Thoracic aorta (tissue), 2 donors: ENCODE measurements at places on chromosomes 11 and 22. TPM values are rescaled to one million over a fixed set of nuclear protein-coding genes. Genes with fewer than 3 reads are reported as not detected.

DNA sequence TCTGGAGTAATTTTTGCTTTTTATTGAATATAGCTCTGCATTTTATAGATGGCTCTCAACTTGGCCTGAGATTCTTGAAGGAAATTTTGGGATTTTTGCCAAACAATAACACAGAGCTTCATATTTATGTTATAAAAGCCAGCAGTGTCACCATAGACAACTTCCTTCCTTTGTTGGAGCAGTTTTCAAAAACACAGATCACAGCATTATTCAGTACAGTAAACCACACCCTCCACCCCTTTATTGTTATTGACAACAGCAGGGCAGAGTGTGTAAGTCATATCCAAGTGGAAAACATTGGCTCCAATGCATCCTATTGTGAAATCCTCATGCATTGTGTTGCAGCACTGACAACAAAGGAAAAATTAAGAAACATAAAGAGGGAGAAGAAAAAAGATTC lies 62.6 kb upstream of the PRSS23 start:
- DNase-seq, result no peak

DNA sequence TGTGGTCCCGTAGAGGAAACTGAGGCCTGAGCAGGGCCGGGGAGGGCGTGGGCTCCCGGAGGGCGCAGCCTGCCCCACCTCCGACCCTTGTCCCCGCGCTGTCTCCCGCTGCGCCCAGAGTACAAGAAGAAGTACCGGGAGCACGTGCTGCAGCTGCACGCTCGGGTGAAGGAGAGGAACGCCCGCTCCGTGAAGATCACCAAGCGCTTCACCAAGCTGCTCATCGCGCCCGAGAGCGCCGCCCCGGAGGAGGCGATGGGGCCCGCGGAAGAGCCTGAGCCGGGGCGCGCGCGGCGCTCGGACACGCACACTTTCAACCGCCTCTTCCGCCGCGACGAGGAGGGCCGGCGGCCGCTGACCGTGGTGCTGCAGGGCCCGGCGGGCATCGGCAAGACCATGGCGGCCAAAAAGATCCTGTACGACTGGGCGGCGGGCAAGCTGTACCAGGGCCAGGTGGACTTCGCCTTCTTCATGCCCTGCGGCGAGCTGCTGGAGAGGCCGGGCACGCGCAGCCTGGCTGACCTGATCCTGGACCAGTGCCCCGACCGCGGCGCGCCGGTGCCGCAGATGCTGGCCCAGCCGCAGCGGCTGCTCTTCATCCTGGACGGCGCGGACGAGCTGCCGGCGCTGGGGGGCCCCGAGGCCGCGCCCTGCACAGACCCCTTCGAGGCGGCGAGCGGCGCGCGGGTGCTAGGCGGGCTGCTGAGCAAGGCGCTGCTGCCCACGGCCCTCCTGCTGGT lies 1.9 kb downstream of the NLRP6 start:
- no peak for DNase-seq

DNA sequence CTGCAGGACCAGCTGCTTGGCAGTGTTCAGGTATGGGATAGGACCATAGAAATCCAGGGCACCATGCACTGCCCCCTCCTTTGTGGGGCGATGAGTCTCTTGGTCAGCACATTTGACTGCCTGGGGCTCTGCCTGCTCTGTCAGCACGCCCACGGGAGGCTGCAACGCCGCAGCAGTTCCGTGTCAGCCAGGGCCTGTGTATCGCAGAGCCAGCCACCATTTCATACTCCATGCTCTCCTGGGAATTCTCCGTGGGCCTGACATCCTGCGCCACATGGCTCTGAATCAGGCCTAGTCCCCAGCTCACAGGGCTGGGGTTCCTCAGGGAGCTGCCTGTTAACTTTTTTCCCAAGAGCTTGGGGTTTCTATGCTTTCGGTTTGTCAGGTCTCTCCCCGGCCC lies 16.9 kb upstream of the RELT start:
- DNase-seq, result peak; percentile 53

DNA sequence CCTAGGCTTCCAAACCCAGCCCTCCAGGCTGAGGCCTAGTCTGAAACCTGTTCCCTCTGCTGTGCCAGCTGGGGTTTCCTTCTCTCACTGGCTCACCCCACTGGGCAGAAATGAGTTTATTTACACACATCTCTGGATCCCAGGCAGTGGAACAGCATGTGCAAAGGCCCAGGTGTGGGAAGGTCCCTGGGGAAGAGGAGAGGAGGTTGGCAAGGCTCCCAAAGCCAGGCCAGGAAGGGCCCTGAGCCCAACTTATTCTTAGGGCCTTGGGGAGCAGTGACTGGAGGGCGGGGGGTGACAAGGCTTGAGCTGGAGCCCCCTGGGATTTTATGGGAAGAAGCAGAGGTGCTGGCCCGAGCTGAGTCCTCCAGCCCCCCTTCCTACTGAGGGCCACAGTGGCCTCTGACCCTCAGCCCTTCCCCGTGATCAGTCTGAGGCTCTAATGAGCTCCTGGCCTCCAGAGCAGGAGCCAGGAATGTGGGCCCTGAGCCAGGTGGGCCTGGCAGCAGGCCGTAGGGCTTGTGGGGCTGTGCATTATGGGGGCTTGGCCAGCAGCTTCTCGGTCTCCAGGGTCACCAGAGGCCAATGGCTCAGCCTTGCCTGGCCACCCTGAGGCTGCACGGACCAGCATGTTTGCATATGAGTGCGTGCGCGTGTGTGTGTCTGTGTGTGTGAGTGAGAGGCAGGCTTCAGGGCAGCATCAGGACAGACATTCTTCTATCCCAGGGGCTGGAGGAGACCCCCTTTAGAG lies 2.9 kb downstream of the MYO7A start:
- DNase-seq, result no peak

- no peak for DNase-seq
Measured at GRCh38 chr11:130295657-130296056, 19.1 kb downstream of the ZBTB44 start.

GRCh38 chr22:22408731-22409696 lies 99.5 kb downstream of the ZNF280B start:
- DNase-seq, result no peak

GRCh38 chr22:45284705-45285262 lies at the start of gene UPK3A:
Gene UPK3A, plus strand, starts transcription at chr22:45284949. Its CDS starts 65 bp downstream, at chr22:45285014.
- no peak for DNase-seq

DNA sequence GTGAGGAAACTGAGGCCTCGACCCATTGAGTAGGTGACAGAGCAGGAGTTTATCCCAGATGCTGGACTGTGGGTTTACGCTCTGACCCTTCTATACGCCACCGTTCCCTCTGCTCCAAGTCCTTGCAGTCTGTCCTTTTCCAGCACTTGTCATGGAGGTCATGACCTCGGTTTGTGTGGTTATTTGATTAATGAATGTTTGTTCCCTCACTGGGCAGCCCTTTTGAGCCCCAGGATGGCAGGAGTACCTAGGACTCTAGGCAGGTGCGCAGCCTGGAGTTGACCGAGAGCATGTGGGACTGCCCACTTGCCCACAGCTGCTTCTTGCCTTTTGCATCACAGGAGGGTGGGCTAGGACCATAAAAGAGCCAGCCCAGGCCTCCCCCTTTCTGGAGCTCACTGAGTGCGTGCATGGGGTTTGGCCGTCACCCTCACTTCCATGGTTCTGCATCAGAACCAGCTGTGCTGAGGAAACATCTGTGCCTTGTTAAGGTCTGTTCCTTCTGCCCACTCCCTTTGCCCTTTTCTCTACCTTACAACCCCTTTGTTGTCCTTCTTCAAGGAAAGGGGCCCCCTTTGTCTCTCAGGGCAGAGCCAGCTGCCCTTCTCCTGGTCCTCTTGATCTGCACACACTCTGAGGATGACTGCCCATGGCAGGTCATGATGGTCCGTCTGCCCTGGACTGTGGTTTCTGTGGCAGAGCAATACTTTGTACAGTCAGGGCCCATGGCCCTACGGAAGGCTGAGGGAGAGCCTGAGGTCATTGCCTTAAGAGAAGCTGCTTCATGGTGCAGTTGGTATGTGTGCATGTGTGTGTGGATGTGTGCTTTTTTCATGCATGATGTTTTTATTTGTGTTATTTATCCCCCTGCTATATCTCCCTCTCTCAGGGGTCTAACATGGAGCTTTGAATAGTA lies 38.2 kb downstream of the BMAL1 start:
- DNase-seq, result no peak

DNA sequence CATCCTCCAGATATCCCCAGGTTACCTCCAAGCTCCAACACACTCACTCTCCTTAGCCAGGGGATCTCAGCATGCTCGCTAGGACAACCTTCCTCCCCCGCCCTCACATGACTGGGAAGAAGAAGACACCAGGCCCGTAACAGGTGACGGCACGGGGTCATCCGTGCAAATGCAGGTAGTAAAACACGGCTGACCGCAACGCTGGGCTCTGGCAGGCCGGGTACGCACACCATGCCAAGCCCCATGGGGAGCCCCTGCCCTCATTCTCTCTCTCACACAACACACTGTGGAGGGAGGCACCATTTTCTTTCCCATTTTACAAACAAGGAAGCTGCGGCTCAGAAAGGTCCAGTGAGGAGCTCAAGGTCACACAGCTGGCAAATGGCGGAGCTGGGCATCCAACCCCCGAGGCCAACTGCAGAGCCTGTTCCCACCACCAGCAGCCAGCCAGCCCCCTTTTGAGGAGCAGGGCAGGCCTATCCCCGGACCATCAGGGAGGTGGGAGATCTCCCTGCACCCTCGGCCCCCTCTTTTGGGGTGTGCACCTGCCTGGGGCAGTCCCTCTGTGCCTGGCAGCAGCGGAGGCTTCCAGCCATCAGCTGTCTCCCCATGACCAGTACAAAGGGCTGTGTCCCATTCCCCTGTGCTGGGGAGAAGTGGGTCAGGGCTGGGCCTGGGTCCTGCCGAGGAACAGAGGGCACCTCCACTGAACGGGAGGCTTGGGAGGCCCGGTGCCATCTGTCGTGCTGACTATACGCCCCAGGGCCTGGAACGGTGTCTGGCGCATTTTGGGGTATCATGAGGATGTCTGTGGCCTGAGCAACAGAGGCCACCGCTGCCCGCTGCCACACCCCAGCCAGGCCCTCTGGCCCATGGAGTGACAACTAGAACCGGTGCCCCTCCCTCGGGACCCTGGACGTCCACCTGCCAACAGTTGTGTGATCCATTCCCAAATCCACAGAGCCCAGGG lies 280.9 kb downstream of the CTTN start:
- no peak for DNase-seq

GRCh38 chr22:43969021-43969878 lies 14.0 kb downstream of the SAMM50 start:
- no peak for DNase-seq

- no peak for DNase-seq
Measured at GRCh38 chr22:48753752-48754517, 1073.7 kb downstream of the BRD1 start.

- no peak for DNase-seq
Measured at GRCh38 chr11:39374963-39375698, 2084.3 kb downstream of the LRRC4C start.

DNA sequence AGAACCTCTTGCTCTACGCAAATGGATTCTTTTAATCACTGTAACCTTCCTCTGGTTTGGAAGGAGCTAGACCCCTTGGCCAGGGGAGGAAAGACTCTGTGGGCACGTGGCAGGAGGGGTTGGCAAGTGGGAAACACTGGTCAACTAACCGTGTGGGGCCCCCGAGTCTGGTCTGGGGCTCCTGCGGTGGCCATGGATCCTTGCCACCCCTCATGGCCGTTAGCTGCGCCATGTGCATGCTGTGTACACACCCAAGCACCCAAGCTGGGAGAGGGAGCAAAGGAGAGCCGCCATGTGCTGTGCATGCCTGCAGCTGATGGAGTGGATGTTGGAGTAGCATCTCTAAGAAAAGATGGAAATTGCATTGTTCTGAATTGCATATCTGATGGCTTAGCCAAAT lies 730.6 kb downstream of the FAM181B start:
- DNase-seq, result no peak

DNA sequence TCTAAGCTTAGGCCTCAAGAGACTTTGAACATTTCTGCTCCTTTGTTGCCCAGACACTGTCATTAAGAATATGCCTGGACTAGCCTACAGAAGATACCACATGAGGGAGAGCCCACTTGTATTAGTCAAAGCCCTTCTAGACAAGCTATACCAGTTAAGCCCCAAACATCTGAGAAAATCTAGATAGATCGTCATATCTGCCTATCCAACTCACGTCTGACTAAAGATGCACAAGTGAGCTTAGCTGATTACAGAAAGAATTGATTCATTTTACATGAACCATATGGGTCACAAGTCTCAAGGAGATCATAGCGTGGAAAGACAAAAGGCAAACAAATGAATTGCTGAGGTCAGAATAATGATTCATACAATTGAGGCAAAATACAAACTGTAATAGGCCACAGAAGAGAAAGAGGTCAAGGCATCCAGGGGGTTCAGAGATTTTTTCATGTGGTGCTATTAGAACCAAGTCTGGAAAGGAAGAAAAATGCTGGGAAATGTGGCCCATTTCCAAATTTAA lies 1155.5 kb upstream of the TENM4 start:
- no peak for DNase-seq

DNA sequence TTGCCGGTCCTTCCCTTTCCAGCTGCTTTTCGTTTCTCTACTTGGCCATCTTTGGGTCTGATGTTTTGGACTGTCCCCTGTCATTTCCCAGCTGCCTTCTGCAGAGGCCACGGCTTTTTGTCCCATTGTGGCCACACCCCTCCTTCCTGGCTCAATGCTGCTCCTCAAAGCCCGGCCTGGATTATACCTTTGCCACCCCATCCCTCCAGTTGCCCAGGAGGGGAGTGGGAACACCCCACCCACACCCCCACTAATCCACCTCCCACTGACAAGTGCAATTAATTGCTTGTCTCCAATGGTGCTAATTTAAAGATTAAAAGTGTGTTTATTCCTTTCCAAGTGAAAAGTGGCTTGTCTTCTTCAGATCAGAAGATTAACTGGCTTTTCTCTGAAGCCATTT lies 34.2 kb upstream of the CSNK2A3 start:
- DNase-seq, result no peak

GRCh38 chr11:116384876-116385275 lies 387.9 kb downstream of the BUD13 start:
- DNase-seq, result no peak

- no peak for DNase-seq
Measured at GRCh38 chr11:13008625-13009475, at the start of gene RASSF10. Gene RASSF10, plus strand, starts transcription at chr11:13009316. Its CDS starts 261 bp downstream, at chr11:13009577.

DNA sequence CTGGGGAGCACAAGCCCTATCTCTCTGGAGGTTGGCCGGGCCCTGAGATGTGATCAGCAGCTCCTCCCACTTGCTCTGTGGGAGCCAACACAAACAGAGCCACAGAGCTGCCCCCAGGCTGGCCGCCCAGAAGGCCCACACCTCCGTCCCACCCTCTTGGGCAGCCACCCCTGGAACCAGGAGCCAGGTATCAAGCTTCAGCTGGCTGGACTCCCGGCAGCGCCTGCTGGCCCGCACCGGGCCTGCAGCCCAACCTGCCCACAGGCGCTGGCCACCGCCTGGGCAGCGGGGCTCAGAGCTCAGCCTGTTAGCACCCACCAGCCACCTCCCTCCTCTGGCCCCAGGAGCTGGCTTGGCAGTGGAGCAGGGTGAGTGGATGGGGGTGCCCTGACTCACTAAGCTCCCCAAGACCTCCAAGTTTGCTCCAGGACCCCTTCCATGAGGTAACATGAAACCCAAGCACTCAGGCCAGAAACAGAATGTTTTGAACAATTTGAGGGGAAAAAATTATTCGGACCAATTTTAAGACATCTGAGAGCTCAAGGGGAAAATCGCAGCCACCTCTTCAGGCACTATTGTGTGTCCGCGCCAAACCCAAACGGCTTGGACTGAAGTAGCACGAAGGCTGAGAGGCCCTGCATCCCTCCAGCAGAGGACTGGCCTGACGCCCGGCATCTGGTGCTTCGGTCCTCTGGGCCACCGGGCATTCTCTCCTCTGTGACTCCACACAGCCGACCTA lies 450.8 kb downstream of the SOX6 start:
- DNase-seq, result no peak

GRCh38 chr11:100640071-100640470 lies 47.0 kb upstream of the ARHGAP42 start:
- DNase-seq, result no peak

Gene HBB
- 10.2 TPM for total RNA-seq

Gene EXT2
- total RNA-seq, result 102 TPM

Gene RGL4
- not detected for total RNA-seq

Gene FOLR2
- 118 TPM for total RNA-seq

Gene PRG3
- total RNA-seq, result not detected
